Tongue (tissue), 3 donors: ENCODE measurements at places on chromosomes 2 and 18. TPM values are rescaled to one million over a fixed set of nuclear protein-coding genes. Genes with fewer than 3 reads are reported as not detected.

DNA sequence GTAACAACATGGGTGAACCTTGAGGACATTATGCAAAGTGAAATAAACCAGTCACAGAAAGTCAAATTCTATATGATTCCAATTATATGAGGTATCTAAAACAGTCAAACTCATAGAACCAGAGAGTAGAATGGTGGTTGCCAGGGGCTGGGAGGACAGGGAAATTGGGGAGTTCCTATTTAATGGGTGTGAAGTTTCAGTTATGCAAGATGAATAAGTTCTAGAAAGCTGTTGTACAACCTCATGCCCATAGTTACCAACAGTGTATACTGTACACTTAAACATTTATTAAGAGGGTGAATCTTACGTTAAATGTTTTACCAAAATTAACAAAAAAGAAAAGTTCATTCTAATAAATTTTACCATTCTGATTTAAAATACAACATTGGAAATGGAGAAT lies 92.7 kb upstream of the WDSUB1 start:
- no peak for DNase-seq

DNA sequence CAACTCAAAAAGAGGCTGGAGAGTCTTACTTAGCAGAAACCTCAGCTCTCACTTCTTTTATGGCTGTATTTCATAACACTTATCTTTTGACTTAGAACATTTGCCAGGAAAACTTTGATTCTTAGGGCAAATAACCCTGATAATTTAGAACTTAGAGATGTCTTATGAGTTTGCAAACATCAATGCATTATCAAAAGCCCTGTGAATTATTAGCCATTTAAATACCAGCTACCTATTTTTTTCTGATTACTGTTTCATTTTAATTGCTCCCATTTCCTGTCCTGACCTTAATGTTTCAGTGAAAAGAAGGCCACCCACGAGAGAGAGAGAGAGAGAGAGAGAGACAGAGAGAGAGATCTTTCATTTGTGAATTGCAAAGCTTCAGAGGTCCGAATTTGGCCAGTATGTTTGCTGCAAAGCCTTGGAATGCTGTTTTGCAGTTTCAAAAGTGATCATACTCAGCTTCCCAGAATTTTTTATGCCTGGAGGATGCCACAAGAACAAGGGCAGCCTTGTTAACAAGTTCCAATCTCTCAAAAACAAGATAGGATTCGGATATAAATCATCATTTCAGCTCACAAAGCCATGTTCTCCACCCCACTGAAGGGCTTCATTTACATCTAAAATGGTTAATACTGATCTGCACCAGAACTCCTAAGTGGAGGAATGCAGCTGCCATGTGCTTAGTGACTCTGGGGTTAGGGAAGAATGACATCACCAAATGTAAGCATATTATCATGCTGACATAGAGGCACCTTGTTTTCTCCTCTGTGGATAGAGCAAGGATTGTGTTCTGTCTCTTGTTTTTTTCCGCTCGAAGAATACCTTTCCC lies 478.2 kb downstream of the ARHGAP15 start:
- DNase-seq, result peak; percentile 87

- no peak for DNase-seq
These were observed 98.5 kb upstream of the PKDCC start for GRCh38 chr2:41949091-41949882.

DNA sequence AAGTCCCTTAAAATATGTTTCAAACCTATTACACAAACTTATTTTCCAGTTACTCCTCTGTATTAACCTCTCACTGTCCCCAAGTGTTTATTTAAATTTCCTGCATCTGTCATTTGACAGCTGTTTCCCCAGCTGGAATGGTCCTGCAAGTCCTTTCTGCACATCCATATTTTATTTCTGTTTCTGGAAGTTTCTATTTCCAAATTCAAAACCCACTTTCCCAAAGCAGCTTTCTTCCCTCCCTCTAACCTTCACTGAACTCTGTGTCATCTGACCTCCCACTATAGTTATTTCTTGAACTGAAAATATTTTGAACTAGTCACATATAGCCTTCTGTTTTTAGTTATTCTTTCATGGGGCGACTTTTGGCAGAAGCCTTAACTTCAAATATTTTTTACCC lies 459.4 kb upstream of the MC4R start:
- peak; percentile 2 for DNase-seq

DNA sequence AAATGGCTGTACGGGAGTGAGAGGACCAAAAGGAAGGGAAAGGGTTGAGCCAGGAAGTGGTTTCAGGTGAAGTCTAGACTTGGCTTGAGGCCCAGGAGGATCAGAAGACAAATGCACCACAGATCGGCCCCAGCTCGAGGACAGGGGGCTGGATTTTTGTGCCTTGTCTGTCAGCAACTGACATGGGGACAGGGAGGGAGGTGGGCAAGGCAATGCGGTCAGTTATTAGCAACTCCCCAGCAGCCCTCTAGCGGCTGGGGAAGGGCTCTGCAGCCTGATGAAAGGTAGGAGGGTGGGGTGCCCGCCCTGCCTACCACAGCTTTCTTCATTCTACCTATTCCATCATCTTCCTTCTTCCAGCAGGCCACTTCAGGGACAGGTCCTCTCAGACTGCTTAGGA lies 50.0 kb downstream of the CPO start:
- DNase-seq, result no peak

GRCh38 chr2:199428291-199428690 lies 29.4 kb downstream of the SATB2 start:
- no peak for DNase-seq

DNA sequence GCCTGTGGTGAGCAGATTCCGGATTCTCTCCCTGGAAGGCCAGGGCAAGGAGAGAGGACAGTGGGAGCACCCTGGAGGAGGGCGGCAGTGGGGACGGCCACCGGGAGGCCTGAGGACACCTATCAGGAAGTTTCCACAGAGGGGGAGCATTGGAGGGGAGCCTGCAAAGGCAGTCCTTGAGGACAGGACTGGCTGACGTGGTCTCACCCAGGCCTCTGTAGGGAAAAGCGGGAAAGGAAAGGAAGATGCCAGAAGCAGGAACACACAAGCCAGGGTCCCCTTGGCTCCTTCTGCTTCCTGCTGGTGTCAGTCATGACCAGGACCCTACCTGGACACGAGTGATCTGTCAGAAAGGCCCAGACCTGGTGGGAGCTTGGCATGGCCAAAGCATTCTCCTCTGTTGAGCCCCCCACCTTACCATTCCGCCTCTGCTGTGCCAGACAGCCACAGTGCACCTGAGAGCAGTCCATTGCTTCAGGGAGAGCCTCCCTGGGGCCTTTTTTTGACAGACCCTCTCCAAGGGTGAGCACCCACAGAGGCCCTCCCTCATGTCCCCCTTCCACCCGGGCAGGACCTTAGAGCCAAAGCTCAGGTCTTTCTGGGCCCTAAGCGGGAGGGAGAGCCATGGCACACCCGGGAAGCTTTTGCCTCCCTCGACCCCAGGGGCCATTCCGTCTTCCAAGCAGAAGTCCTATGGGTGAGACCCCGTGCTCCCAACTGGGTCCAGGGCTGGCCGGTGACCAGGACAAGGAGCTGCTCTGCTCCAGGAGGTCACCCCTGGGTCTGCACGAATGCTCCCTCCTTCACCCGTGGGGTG lies 333.1 kb downstream of the DYSF start:
- DNase-seq, result no peak

- DNase-seq, result peak; percentile 10
These were observed 75.6 kb upstream of the APCDD1 start for GRCh38 chr18:10378688-10379420.

DNA sequence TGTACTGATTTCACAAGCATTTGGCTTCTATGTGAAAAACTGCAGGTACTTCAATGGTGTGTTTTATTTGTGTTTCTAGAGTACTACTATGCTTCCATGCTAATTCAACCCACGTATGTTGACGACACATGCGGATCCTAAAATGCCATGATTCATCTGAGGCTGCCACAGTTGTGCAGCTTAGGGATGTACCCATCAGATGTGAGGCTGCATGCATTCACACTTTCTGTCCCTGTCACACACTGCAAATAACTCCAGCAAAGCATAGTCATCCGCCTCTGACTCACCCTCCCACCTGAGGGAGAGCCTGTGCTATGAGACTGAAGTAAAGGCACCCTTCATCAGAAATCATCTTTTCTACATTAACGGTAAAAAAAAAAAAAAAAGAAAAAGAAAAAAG lies 22.1 kb upstream of the SERTAD2 start:
- DNase-seq, result no peak

- no peak for DNase-seq
These were observed 32.5 kb upstream of the FHOD3 start for GRCh38 chr18:36265015-36265414.

DNA sequence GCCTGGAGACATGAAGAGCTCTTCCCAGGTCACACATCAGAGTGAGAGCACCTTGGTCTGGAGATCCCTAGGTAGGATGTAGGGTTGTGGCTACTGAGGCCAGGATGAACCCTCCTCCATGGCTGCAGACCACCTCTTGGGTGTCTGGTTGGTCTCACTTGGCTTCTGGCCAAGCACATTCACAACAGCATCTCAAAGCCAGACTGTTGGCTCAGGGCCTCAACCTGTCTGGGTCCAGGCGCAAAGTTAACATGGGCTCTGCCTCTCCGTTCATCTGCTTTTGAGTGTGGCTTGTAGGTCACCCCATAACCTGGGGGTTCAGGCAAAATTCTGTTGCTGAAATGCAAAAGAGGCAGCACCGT lies 40.1 kb downstream of the RHOB start:
- DNase-seq, result no peak

DNA sequence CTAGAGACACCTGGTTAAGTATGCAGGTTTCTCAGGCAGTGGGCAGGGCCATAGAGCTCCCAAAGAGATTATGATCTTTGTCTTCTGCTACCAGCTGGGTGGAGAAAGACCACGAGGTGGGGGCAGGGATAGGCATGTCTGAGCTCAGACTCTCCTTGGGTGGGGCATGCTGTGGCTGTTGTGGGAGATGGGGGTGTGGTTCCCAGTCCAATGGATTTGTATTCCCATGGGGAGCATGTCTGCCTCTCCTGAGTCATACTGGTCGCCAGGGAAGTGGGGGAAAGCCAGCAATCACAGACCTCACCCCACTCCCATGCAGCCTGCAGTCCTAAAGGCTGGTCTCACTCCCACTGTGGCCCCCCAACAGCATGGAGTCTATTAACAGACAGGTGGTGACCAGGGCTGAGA lies 31.4 kb upstream of the RHOB start:
- no peak for DNase-seq

DNA sequence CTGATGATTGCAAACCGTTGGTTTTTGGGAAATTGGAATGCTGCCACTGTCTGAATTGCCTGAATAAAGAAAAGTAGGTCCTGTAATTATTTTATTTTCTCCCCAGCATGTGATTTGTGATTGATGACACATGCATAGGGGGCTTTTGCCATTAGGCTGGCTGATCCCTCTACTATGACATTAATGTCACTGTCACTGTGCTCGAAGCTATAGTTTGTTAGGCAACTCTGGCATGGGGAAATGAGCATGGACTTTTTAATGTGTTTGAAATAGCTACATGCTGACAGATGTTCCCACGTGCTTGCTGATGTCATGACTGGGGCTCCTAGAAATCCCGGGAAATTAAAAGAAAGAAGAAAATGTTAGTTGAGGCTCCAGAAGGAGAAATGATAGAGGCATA lies 99.1 kb downstream of the HRH4 start:
- no peak for DNase-seq

DNA sequence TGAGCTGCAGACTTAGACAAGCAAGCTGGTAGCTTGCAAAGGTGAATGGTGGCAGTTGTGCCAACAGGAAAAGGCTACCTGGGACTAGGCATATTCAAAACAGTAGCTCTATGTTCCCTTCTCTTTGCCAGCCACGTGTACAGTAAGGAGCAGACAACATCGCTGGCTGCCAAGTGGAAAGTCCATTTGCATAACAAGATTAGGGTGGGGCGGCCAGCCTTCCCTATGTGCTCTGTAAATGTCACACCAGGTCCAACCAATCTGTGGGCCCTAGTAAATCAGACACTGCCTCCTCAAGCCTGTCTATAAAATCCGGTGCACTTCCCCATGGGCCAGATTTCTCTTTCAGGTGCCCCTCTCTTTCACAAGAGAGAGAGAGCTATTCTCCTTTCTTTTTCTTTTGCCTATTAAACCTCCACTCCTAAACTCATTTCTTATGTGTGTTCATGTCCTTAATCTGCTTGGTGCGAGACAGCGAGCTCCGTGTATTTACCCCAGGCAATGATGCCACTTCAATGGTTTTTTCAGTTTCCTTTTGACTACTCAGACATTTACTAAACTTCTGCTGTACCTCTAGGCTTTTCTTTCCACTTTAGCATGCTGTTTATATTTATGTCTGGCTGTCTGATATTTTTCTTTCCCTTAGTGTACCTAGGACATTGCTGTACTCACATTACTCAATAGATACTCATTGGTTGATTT lies 297.4 kb upstream of the GCFC2 start:
- DNase-seq, result no peak

- peak; percentile 42 for DNase-seq
These were observed 9.9 kb downstream of the NCAPH start for GRCh38 chr2:96345438-96345837.

DNA sequence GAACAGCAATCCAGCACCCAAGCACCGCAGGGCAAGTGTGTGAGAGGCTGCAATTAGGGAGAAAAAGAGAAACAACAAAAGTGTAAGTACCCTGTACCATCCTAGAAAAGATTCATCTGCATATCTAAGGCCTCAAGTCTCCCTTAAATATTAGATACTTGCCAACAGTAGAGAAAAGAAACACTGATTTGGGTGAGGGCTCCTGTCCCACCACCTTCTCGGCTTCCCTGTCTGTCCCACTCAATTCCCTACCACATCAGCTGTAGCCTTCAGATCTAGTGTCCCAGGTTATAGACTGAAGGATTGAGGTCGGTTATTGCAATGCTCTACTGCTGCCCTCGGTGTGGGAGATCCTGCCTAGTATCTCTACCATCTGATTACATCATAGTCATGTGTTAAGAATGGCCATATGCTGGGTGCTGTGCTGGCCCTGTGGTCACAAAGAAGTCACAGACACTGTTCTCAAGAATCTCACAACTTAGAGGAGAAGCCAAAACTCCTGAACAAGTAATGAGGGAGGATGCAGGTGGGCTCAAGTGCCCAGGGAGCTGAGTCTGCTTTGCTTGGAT lies 2.5 kb downstream of the RAX start:
- no peak for DNase-seq

DNA sequence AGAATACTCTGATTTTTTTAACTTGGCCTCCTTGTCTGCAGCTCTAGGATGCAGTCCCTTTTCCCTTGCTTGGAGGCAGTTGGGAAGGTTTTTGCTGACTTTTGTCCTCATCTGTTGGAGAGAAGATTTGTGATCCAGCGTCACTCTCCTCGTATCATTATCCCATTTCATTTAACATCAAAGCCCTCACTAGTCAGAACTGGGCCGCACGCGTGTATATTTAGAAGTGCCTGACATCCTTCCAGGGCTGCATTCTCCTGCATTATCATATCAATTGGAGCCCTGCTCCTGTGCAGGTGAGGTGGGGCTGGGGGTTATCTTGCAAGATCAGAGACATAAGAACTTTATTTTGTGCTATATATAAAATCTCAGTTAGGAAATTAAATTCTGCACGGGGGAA lies 435.1 kb upstream of the HS6ST1 start:
- no peak for DNase-seq

MC2R gene
- not detected for total RNA-seq

C2orf66 gene
- total RNA-seq, result not detected

SLC14A1 gene
- total RNA-seq, result 4.0 TPM

GPAT2 gene
- 2.8 TPM for total RNA-seq

TACR1 gene
- 0.41 TPM for total RNA-seq

DLX2 gene
- total RNA-seq, result 0.72 TPM

MARCO gene
- total RNA-seq, result 2.7 TPM
